T1000 (cell line): ENCODE measurements at places on chromosomes 7 and 10.

DNA sequence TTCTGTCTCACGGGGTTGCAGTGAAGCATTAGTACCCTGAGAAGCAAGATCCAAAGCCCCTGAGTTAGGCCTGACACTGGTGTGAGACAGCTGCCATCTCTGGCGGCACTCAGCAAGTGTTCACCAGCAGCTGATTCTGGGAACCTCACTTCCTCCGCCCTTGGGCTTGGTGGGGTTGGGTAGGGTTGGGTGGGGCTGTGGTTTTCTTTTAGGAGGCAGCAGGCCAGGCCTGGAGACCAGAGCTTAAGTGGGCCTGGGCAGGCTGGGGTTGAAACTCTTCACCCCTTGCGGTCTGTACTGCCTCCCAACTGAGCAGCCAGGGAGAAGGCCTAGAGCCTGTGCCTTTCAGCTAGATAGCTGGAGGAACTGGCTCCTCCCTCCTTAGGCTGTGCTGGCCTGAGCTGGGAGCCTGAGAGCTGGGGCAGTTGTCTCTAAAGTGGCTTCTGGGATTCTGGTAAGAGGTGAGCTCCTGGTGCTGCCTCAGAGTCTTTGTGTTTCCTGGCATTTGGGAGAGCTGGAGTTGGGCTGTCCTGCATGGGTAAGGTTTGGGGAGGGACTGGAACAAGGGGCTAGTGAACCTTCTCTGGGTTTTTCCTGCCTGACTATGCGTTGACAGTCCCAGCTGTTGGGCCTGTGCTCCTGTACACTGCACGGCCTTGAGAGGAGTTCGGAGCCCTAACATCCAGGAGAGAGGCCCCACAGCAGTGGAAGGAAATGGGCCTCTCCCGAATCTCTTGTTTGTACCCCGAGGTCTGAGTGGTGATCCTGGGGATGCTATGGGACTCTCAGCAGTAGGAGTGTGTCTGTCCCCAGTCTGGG lies 5.1 kb downstream of the TSPAN14 start:
- peak; percentile 68 for DNase-seq

GRCh38 chr10:72223743-72224101 lies 7.6 kb upstream of the ASCC1 start:
- DNase-seq = no peak

DNA sequence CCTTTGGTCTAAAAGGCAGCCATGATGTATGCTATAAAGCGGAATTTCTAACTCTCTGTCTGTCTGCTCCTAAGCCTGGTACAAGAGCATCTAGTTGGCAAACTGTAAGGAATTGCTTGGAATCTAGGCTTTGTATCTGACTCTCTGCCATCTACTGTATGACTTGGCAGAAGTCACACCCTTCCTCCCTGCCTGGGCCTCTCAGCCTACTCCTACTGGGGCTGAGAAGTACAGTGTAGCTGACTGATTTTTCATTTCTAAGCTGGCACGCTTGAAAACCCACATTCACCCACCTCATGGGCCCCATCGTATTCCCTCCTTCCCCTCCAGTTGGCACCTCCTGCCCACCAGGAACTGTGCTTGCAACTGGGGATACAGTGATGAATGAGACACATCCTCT lies 435.2 kb downstream of the PLXNA4 start:
- DNase-seq = no peak

- no peak for DNase-seq
Observed at GRCh38 chr10:104584541-104584940, 56.5 kb upstream of the SORCS3 start.

- no peak for DNase-seq
Observed at GRCh38 chr10:126525326-126525725, 137.0 kb upstream of the ADAM12 start.

DNA sequence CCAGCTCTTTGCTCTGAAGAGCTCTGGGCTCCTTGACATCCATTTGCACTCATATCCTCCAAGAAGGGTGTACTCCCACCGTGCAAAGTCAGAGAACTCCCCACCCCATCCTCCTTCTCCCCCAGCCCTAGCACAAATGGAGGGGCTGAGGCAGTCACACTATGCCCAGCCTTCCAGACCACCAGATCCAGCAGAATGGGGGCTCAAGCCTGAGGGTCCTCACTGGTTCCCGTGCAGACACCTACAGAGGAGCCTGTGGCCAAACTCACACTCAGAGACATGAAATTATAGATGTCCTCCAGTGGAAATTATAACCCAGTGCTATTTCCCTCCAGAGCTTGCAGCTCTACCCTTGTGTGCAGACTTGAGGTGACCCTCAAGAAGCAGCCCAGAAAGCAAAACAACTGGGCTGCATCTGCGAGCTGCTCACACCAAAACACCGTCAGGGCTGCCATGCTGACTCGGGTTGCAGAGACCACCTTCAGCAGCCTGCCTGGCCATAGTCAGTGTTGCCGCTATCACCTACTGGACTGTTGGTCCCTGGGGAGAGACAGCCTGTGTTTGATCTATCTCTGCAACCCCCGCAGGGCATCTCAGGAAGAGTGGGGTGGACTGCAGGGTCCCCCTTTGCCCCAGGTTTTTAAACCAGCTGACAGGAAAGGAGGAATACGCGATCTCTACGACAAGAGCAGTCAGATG lies 7.4 kb downstream of the ZNF488 start:
- DNase-seq = no peak

DNA sequence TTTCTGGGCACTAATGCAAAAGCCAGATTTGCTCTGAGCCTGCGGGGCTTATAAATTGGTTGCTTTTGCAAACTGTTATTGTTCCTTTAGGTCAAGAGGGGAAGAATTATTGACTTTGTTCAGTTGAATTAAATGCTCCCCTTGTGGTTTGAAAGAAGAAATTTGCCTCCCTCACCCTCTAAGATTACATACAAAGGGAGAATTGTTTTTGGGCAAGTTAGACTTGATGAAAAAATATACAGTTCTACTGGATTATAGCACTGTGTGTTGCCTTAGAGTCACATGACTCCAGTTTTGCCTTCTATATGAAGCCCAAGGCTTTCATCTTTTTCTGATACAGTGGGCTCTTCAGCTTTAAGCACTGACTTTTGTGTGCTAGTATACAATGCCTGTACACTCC lies 1265.8 kb upstream of the LRRTM3 start:
- DNase-seq = no peak

DNA sequence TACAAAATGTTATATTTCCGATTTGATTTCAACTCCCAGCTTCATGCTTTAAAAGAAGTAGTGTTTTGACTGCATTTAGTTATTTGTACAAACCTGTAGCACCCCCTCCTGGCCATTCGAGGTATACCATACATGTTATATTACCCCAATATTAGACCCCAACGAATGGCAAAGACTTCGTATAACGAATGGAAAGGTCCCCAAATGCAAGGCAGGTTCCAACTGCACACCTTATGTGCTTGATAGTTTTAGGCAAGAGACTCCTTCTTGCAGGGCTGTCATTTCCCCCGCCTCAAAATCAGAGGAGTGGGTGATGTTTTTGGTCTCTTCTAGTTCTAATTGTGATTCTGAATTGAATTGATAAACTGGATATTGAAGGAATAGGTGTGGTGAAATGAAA lies 101.1 kb upstream of the TARP start:
- peak; percentile 11 for DNase-seq

DNA sequence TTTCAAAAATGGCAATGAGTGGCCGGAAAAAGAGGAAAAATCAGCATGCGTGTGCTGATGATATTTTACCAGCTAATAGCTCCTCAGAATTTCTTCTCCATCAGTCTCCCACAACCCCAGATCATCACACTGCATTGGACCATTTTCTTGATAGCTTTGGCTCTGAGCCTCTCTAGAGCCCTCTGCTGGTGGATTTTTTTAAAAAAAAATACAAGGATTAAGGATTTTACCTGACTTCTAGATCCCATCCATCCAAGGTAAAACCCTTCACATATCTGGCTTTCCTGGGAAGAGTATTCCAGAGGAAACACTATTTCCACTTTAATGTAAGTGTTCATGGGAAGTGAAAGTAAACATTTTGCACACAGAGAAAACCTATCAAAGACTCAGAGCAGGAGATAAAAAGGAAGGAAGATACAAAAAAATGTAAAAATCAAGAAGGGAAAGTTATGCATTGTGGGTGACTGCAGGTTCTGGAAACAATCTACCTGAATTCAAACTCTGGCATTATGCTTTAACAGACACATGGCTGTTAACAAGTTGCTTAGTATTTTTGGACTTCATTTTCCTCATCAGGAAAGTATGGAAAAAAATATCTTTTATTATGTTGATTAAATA lies 380.9 kb downstream of the LRRTM3 start:
- no peak for DNase-seq

GRCh38 chr7:39605087-39605486 lies 18.3 kb upstream of the RALA start:
- DNase-seq = no peak

DNA sequence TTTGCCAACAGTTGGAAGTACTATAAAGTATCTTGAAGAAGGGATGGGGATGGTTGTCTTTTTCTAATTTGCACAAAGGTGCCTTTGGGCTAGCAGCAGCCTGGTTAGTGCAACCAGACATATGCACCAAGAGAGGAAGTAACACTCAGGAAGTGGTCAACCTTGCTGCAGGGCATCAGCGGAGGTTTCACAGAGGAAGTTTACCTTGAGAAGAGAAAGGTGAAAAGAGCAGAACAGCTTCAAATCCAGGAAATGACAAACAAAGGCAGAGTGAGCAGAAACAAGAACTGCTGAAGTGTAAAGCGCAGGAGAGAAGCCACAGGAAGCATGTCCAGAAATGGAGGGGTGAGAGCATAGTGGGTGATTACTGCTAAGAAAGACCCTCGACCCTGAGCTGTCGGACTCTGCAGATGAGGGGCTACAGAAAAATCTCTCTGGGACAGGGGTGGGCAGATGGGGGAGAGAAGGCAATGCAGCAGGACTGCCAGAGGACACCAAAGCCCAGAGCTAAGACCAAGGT lies 66.9 kb downstream of the STK17A start:
- no peak for DNase-seq

GRCh38 chr10:27245836-27246235 lies 5.2 kb upstream of the ACBD5 start:
- no peak for DNase-seq

- no peak for DNase-seq
Observed at GRCh38 chr10:49419005-49419404, 23.1 kb upstream of the DRGX start.

GRCh38 chr10:113320211-113320610 lies 232.6 kb upstream of the HABP2 start:
- DNase-seq = no peak

DNA sequence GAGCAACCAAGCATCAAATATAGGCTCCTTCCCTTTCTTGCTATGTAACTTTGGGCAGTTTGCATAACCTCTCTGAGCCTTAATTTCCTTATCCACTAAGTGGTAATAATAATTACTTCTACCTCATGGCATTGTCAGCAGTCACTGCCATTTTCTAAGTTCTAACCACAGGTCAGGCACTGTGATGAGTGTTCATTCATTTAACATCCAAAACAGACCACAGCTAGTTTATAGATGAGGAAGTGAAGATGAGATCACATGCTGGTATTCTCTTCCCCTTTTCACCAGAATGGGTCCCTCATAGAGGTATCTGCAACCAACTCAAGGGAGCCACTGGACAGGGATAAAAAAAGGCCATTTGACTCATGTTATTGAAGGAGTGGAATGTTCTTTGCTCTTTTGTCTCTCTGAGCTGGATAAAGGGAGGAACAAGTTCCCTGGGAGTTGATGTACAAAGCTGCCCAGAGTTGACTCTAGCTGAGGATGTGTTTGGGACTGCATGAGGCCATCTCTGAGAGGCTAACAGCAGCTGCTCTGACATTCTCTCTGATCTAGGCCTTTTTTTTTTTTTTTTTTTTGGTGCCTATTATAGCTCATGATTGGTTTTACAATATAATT lies 65.0 kb downstream of the DNAJC12 start:
- DNase-seq = no peak

GRCh38 chr7:100854146-100854895 lies 1.8 kb downstream of the SLC12A9 start:
- no peak for DNase-seq

DNA sequence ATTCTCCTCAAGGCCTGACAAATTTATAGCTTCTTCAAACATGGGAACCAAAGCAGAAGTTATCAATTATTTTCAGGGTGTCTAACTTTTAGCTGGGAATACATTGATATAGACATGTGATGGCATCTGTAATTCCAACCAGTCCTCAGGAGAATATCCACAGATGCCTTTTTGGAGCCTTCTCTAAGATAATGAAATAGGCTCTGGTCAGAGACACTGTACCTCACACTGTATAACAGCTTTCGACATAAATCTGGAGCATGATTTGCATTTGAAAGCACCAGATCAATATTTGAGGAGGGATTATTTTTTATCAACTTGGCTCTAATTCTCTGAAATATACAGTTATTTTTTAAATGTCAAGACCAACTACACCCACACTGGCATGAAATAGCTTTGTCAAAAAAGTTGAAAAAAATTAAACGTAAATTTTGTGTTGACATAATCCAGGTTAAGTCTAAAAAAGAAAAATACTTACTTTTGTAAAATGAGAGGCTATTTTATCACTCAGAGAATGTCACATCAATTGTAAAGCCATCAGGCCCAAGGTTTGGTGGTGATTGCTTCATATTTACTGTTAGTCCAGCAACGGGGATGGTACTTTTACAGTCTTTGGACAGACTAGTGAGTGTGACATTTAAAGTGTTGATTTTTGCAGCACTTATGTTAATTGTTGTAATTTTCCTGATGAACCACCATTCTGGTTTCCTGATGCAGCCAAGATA lies 177.0 kb upstream of the SP8 start:
- no peak for DNase-seq
